Spinal cord (tissue), 10 donors: ENCODE measurements at places on chromosomes 11 and 22.

- H3K4me1 ChIP-seq = no peaks in the 10 kb centered on the region
- peaks cover 13% of the 10 kb centered on the region for H3K36me3 ChIP-seq
- H3K27me3 ChIP-seq = no peaks in the 10 kb centered on the region
- H3K27ac ChIP-seq = no peak overlapping the region
- H3K4me3 ChIP-seq = no peak overlapping the region
- DNase-seq = peak; percentile 87
Measured at GRCh38 chr11:36492724-36493304, 17.3 kb downstream of the TRAF6 start.

DNA sequence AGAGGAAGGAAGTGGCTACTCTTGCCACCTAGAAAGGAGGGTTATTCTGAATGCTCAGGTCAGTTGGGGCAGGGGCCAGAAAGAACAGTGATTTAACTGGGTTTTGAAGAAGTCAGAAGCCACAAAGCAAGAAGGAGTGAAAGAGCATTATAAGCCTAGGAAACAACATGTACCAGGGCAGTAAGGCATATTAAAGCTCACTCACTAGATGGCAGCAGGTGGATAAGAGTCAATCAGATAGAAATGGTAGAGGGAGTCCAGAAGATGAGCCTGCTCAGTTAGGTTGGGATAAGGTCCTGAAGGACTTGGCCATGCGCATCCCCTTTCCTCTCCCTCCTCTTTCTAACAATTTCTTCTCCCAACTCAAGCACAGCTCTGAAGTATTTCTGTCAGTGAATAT is 22.0 kb upstream of the PATE1 start:
- H3K27ac ChIP-seq = no peak overlapping the region
- no peaks in the 10 kb centered on the region for H3K4me1 ChIP-seq
- H3K4me3 ChIP-seq = no peak overlapping the region

DNA sequence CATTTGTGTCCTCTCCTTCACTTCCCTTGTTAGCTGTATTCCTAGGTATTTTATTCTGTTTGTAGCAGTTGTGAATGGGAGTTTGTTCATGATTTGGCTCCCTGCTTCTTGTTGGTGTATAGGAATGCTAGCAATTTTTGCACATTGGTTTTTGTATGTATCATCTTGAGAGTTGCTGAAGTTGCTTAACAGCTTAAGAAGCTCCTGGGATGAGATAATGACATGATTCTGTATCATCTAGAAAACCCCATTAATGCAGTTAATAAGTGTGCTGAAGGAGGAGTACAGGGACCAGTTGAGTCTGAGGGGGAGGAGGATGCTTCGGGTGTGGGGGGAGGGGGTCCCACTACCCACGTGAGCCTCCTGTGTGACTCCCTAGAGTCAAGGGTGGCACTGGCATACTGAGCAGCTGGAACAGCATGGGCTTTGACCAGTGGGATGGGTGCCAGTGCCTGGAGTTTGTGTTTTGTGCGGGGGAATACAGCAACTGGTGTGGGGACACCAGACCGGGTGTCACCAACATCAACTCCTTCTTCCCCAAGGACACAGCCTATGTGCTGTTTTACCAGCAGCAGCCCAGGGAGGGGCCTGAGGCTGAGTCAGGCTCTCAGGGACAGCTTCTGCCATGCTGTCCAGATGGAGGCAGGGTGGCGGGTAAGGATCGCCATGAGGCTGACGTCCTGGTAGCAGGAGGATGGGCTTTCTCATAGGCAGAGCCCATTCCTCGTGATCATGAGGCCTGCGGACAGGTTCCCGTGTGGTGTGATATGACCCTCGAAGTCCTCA is 24.1 kb downstream of the USP35 start:
- peaks cover 10% of the 10 kb centered on the region for H3K4me1 ChIP-seq
- H3K4me3 ChIP-seq = no peak overlapping the region
- H3K27ac ChIP-seq = no peak overlapping the region
- no peaks in the 10 kb centered on the region for H3K27me3 ChIP-seq

DNA sequence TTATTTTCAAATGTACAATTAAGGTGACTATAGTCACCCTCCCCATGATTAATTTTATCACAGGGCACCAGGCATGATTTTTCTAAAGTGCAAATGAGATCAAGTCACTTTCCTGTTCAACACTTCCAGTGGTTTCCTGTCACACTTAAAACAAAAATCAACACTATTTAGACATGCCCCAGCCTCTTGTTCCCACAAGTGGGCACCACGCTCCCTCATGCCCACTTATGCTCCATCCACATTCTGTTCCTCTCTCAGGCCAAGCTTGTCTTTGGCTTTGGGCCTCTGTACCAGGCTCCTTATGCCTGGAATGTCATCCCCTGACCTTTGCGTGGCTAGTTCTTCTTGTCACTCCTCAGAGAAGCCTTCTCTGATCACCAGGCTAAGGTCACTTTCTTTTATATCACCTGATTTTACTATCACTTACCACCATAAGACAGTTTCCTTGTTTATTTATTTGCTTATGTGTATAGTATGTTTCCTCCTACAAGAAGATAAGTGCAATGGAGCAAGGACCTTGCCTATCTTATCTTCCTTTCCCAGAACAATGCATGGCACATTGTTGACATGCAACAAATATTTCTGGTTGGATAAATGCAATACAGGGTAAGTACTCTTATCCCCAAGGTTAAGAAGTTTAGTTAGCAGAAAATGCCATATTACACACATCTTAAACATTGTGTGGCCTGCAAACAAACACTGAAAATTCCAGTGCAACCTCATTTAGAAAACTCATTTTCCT is 50.9 kb upstream of the PANX1 start:
- H3K4me3 ChIP-seq = no peak overlapping the region
- H3K27ac ChIP-seq = no peak overlapping the region
- no peaks in the 10 kb centered on the region for H3K4me1 ChIP-seq
- H3K36me3 ChIP-seq = no peaks in the 10 kb centered on the region
- H3K27me3 ChIP-seq = no peaks in the 10 kb centered on the region
